DMS79 treated with DMSO at 0.1 percent for 48 hours (cell line): ENCODE measurements at places on chromosomes 13 and 19.

- DNase-seq: no peak
Measured at GRCh38 chr13:41981951-41982715, 21.2 kb upstream of the VWA8 start.

DNA sequence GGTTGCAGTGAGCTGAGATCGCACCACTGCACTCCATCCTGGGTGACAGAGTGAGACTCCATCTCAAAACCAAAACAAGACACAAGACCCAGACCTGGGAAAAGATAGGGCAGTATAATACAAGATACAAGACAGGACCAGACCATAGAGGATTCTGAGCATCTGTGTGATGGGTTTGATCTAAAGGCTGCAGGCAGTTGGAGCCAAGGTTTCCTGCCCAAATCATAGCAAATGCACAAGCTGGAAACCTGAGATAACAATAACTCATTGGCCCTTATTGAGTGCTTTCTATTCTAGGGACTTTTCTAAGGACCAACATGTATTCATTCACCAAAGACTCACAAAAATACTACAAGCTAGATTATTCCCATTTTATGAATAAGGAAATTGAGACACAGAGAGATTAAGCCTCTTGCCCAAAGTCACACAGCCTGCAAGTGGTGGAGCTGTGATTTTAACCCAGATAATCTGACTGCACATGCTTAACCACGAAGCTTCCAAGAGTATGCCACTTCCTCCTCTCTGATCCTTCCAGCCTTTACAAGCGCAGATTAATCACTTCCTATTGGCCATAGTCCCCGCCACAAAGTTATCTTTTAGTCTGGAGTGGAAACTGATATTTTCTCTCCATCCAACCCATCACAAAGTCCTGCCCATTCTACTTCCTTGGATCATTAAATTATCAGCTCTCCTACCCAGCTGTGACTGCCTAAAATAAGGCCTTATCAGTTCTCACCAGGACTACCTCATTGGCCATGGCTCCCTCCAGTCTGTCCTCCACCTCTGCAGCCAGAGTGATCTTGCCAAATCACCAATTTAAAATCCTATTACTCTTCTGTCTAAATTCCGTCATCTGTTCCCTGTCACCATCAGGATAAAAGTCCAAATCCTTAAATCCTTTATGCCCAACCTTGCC is 147.2 kb downstream of the FLT1 start:
- DNase-seq: no peak

GRCh38 chr13:76463314-76463713 is 422.9 kb downstream of the KCTD12 start:
- DNase-seq: no peak

DNA sequence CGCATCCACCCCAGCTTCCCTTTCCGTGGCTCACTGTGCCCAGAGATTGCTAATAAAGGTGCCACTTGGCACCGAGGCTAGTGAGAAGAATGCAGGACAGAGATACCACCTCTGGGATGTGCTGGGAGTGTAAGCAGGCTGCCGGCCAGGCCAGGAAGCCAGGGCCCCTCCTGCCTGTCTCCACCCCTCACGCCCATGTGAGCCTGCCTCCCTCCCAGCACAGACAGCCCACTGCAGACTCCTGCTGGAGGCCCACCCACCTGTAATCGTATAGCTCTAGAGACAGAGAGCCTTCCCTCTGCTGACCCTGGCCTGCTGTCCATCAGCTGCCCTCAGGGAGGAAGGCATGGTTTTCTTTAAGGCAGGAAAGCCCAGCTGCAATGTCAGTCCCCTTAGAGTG is 13.9 kb downstream of the VSTM2B start:
- DNase-seq: no peak

GRCh38 chr19:39596911-39597310 is 5.4 kb upstream of the LGALS13 start:
- DNase-seq: no peak

DNA sequence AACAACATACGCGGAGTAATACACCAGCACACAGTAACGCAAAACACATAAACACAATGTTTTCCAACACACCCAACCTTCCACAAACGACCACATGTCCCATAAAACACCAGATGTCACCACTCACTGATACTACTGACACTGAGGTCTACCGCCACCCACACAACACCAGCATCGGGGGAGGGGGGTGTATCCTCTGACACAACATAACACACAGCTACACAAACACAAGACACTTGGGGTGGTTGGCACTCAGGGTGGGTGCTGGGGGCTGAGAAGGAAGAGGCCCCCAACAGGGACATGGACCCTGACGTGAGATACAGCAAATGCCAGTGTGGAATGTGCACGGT is 1.5 kb upstream of the KCNN4 start:
- DNase-seq: no peak
